ENCODE measurements at places on chromosomes 7 and 10. TPM values are rescaled to one million over a fixed set of nuclear protein-coding genes. Genes with fewer than 3 reads are reported as not detected.

ZNF467 gene
- total RNA-seq, result 2.3 TPM

GRCh38 chr10:62815381-62816075 is 638 bp downstream of the EGR2 start:
- H3K36me3 ChIP-seq, result no peaks in the 10 kb centered on the region
- H3K27ac ChIP-seq, result peak overlapping the region; percentile 69
- peaks cover 24% of the 10 kb centered on the region for H3K27me3 ChIP-seq
- H3K4me1 ChIP-seq, result peaks cover 48% of the 10 kb centered on the region
- DNase-seq, result peak; percentile 25
- H3K4me3 ChIP-seq, result peak overlapping the region; percentile 55

GRCh38 chr7:66627881-66628360 is 760 bp upstream of the KCTD7 start:
- no peaks in the 10 kb centered on the region for H3K27me3 ChIP-seq
- H3K4me1 ChIP-seq, result peaks cover 35% of the 10 kb centered on the region
- DNase-seq, result no peak
- H3K4me3 ChIP-seq, result peak overlapping the region; percentile 89

DNA sequence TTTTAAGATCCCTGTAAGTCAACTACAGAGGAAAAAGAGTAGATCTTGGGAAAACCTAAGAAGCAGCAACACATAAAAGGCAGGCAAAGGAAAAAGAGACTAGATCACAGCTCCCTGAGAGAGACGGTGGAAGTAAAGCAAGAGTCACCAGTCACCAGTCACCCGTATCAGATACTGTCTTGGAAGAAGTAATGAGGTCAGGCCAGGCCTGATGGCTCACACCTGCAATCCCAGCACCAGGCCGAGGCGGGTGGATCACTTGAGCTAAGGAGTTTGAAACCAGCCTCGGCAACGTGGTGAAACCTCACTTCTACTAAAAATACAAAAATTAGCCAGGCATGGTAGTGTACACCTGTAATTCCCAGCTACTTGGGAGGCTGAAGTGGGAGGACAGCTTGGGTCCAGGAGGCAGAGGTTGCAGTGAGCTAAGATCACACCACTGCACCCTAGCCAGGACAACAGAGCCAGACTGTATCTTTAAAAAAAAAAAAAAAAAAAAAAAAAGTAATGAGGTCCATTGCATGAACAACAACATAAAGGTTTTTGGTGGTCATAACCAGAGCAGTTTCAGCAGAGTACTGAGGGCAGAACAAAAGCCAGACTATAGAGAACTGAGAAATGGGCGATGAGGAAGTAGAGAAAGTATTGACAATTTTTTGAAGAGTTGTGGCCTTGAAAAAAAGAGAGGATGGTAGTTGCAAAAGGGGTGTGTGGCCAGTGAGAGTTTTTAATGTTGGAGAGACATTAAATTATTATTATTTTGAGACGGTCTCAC is 16.9 kb downstream of the ZNF713 start:
- no peak overlapping the region for H3K4me3 ChIP-seq
- no peaks in the 10 kb centered on the region for H3K4me1 ChIP-seq
- no peak for DNase-seq
- H3K27me3 ChIP-seq, result no peaks in the 10 kb centered on the region

OR2A1 gene
- not detected for total RNA-seq

DNA sequence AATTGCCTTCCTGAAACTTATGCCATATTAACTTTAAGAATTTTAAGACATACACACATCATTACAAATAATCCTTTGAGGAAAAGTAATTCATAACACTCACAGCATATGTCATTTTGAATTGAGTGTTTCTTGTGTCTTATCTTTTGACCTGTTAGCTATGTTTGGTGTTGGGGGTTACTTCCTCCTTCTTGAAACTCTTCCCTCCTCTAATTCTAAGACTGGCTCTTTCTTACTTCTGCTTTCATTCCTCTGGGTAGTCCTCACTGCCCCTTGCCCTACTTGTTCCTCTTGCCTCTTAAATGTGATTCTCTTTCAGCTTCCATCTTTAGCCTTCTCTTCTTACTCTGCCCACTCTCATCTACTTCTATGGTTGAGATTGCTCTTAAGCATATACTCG is 28.3 kb upstream of the PIP4K2A start:
- H3K4me1 ChIP-seq, result no peaks in the 10 kb centered on the region
- DNase-seq, result no peak
- no peak overlapping the region for H3K4me3 ChIP-seq
- no peaks in the 10 kb centered on the region for H3K27me3 ChIP-seq
- no peaks in the 10 kb centered on the region for H3K36me3 ChIP-seq

UBE2H gene
- 42.6 TPM for total RNA-seq

GRCh38 chr7:17530741-17531421 is 232.4 kb downstream of the AHR start:
- no peaks in the 10 kb centered on the region for H3K4me1 ChIP-seq
- DNase-seq, result no peak
- H3K36me3 ChIP-seq, result no peaks in the 10 kb centered on the region
- H3K27ac ChIP-seq, result no peak overlapping the region
- no peak overlapping the region for H3K4me3 ChIP-seq

PKD2L1 gene
- total RNA-seq, result not detected

DNA sequence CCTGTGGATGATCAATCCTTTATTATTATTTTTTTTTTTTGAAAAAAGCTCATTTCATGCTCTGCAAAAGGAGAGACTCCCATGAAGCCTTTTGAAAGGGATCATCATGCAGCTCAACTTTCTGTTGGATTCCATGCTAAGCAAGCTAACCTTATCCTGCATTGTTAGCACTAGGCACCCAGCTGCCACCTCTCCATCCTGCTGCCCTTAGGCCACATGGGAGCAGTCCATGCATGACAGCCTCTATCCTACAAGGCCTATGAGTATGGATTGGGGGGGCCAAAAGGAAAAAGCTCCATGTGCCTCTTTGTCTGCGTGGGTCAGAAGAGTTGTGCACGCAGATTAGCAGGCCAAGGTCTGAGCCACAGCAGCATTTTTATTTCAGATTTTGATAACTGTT is 19.2 kb downstream of the SMNDC1 start:
- H3K4me3 ChIP-seq, result no peak overlapping the region
- H3K27me3 ChIP-seq, result no peaks in the 10 kb centered on the region
- H3K27ac ChIP-seq, result no peak overlapping the region
- no peak for DNase-seq

DNA sequence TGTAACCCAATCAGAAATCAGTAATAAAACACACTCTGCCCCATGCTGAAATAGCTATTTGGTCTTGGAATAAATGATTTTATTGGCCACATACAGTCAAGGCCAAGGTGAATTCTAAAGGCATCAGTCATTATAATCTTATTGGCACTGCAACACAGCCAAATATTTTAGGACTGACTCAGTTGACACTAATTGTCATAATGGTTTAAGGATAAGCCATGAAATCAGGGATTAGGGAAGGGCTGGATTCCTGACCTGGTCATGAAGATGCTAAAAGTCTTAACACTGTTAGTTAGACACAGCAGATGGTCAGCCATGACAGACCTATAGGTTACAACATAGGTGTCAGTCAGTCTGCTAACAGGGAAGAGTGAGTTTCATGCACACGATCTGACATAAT is 330.3 kb upstream of the NPSR1 start:
- H3K4me1 ChIP-seq, result no peaks in the 10 kb centered on the region
- H3K27ac ChIP-seq, result no peak overlapping the region
- no peaks in the 10 kb centered on the region for H3K36me3 ChIP-seq
- no peaks in the 10 kb centered on the region for H3K27me3 ChIP-seq
- H3K4me3 ChIP-seq, result no peak overlapping the region

- no peak overlapping the region for H3K27ac ChIP-seq
- no peaks in the 10 kb centered on the region for H3K27me3 ChIP-seq
- H3K36me3 ChIP-seq, result no peaks in the 10 kb centered on the region
- no peak for DNase-seq
- no peak overlapping the region for H3K4me3 ChIP-seq
These were observed 284.0 kb downstream of the GRID1 start for GRCh38 chr10:86082556-86082955.

- no peaks in the 10 kb centered on the region for H3K36me3 ChIP-seq
- no peaks in the 10 kb centered on the region for H3K27me3 ChIP-seq
- no peak overlapping the region for H3K27ac ChIP-seq
- no peak overlapping the region for H3K4me3 ChIP-seq
- DNase-seq, result no peak
These were observed 12.7 kb downstream of the FBH1 start for GRCh38 chr10:5902511-5903274.
